ENCODE measurements at places on chromosomes 11 and 22.

- no peak for DNase-seq
Observed at GRCh38 chr11:115389790-115390189, 114.4 kb downstream of the CADM1 start.

GRCh38 chr11:130522284-130522961 lies 74.0 kb downstream of the ADAMTS15 start:
- peak; percentile 44 for DNase-seq

- no peak for DNase-seq
Observed at GRCh38 chr11:91129596-91129995, 906.7 kb upstream of the CHORDC1 start.

DNA sequence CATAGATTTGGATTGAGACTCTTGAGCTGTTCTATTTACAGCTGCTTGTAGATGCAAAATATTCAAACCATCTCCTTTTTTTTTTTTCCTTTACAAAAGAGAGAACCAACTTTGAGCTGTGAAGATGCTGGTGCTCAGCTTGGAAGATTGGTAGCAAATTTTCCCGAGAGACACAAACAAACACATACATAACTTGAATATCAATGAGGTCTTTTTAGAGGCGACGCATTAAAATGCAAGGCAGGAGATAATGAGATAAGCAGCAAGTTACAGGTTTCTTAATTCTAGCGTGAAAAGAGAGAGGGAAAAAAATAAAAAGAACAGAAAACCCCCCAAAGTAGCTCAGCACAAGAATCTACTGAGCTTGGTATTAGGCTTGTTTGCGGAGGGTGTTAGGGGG lies 247.0 kb upstream of the SORL1-AS1 start:
- DNase-seq: no peak

- no peak for DNase-seq
Observed at GRCh38 chr11:77035580-77035979, 1.4 kb downstream of the B3GNT6 start.

DNA sequence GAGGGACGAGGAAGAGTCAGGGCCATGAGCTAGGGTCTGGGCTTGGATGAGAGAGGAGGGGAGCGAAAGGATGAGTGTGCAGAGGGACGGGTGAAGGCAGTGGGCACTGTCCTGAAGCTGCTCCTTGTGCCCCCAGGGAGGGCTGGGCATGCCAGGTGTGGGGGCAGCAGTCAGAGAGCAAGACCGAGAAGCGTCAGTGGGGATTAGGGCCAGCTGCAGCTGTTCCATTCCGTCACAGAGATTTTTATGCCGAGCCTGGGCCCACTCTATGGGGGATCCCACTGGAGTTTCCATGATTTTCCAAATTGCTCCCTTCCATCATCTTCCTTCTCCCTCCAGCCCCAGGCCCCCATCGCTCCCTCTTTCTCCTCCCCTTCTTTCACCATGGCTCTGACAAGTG lies 93.2 kb downstream of the NECTIN1 start:
- DNase-seq: no peak

GRCh38 chr11:29293825-29294224 lies 723.0 kb downstream of the KCNA4 start:
- no peak for DNase-seq

- DNase-seq: no peak
Observed at GRCh38 chr11:81135570-81135969, 1598.1 kb downstream of the FAM181B start.

- no peak for DNase-seq
Observed at GRCh38 chr11:115122274-115122673, 381.9 kb downstream of the CADM1 start.

DNA sequence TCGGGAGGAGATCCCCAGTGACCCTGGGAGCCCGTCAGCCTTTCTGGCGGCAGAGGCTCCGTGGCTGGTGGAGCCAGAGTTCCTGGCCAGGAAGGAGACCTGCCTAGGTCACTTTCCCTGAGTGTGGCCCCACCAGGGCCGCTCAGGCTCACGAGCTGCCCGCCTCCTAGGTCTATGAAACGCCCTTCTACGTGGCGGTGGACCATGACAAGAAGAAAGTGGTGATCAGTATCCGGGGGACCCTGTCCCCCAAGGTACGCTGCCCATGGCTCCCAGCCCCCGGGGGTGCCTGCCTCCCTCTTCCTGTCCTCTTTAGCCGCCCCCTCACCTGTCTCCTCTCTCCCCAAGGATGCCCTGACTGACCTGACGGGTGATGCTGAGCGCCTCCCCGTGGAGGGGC lies 17.0 kb upstream of the MYRF start:
- no peak for DNase-seq

DNA sequence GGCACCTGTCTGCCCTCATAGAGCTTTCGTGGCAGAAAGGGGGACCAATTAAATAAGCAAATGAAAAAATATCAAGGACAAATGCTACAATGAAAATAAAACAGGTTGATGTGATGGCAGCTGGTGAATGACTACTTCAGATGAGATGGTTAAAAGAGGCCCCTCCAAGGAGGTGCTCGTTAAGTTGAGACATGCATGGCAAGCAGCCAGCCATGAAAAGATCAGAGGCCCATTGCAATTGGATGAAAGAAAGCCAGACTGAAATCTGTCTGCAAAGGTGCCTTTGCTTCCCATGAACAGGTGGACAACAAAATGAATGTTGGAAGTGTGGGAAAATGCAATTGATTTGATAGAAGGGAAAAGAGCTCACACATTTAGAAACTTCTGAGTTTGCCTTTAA lies 848 bp upstream of the TRPC6 start:
- DNase-seq: no peak

DNA sequence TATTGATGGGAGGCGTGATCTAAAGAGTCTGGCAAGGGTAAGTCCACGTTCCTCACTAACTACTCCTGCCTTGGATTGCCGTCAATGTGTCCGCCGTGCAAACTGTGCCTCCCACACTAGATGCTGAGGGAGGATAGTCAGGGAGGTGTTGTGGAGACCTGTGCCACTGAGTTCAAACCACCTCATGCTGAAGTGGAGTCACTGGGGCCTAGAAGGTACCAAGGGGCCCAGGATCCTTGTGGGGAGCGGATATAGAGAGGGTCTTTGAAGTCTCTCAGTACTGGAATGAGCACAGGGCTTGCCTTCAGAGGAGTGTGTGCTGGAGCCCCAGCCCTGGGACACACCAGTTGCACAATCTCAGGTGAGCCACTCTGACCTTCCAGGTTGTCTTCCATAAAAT lies 27.1 kb upstream of the TMPRSS4 start:
- no peak for DNase-seq

GRCh38 chr11:61914471-61915171 lies 2.7 kb downstream of the RAB3IL1 start:
- DNase-seq: no peak

DNA sequence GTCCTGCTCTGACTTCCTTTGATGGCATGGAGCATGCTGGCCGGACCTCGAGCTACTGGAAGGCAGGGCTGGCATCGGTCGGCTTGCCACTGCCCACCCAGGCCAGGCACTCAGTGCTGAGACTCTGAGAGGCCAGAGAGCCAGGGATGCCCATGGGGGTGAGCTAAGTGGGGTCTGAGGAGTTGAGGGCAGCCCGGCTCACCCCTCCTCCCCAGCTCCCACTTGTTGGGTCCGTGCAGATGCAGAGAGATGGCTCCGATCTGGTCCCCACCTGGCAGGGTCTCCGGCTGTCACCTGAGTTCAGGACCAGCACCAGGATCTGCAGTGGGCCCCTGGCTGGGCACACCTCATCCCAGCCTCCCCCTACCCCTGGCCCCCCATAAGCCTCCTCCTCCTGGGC lies 13.3 kb downstream of the LSP1 start:
- DNase-seq: no peak

DNA sequence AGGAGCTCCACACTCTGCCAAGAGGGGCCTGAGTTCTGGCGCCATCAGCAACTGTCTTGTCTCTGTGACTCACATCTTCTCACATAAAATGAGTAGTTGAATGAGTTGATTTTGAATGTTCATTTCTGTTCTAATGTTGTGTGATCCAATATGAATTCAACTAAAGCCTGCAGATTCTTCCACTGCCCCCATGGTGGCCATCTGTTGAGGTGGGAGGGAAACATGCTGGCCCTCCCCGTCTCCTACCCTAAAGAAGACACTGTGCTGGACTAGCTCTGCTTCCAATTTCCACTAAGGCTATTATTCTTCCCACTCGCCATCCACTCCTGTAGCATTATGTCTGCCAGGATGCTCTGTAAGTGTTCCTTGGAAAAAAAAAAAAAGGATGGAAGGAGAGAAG lies 555.6 kb upstream of the LARGE1 start:
- DNase-seq: no peak

DNA sequence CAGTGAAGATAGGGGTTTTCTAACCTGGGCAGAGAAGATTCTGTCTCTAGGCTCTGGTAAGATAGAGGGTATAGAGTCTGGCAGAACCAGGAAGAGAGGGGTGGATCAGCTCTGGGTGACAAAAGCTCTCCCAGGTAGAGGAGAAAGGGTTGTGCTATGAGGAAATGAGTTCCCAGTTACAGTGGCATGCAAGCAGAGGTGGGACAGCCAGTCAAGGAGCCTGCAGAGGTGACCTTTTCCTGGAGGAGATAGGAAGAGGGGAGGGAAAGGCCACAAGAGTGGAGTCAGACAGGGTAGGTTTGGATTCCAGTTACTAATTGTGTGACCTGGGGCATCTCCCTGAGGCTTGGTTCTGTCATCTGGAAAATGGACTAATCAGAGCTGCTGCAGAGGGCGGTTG lies 3.4 kb upstream of the CAPN5 start:
- DNase-seq: no peak

DNA sequence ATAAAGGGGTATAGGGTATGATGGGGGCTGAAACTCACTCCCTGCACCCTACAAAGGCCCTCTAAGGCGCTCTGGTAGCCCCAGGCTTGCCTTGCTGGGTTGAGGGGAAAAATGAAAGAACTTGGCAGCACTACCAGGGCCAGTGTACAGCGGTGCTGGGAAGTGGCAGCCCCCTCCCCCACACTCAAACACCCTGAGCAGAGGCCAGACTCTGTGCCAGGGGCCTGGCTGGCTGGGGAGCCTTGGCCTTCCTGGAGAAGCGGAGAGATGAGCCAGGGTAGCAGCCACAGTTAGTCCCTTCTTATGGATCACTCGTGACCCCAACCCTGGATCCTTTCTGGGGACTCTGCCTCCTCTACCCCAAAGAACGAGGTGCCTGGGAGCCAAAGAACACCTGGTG lies 2.7 kb downstream of the TMEM134 start:
- no peak for DNase-seq

- no peak for DNase-seq
Observed at GRCh38 chr11:102416976-102417375, 35.6 kb downstream of the TMEM123 start.

GRCh38 chr11:2987881-2988861 lies 4.0 kb downstream of the NAP1L4 start:
- no peak for DNase-seq

- DNase-seq: peak; percentile 81
Observed at GRCh38 chr11:103035791-103036434, 56.0 kb downstream of the DCUN1D5 start.

- no peak for DNase-seq
Observed at GRCh38 chr11:62954478-62954877, 30.3 kb downstream of the SLC22A6 start.

GRCh38 chr11:75479597-75480145 lies 46.1 kb downstream of the GDPD5 start:
- no peak for DNase-seq

- DNase-seq: peak; percentile 49
Observed at GRCh38 chr22:28594797-28595462, 84.7 kb downstream of the TTC28 start.

GRCh38 chr11:97570636-97571035 lies 1180.8 kb downstream of the JRKL start:
- no peak for DNase-seq

GRCh38 chr11:36456156-36456555 lies 53.9 kb downstream of the TRAF6 start:
- peak; percentile 42 for DNase-seq

- no peak for DNase-seq
Observed at GRCh38 chr11:90134478-90135003, at the start of gene NAALAD2. Gene NAALAD2 (plus strand): TSS chr11:90134663. CDS start chr11:90134759, 96 bp downstream.

GRCh38 chr11:2858995-2859698 lies 26.4 kb downstream of the CDKN1C start:
- no peak for DNase-seq

DNA sequence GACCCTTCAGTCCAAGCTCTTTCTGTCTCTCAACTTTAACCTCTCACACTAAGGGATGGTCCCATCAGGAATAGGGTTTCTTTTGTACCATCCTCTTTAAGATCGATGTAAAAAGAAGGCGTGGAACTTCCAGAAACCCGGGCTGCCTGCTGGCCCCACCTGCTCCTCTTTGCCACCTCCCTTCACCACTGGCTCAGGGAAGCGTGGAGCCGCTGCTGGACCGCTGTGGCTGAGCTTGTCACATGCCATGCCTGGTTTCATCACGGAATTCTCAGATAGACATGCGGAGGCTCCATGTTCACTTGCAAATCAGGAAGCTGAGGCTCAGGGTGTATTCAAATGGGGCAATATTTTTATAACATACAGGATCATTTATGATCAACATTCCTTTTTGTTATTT lies 399.7 kb downstream of the BRD1 start:
- no peak for DNase-seq

DNA sequence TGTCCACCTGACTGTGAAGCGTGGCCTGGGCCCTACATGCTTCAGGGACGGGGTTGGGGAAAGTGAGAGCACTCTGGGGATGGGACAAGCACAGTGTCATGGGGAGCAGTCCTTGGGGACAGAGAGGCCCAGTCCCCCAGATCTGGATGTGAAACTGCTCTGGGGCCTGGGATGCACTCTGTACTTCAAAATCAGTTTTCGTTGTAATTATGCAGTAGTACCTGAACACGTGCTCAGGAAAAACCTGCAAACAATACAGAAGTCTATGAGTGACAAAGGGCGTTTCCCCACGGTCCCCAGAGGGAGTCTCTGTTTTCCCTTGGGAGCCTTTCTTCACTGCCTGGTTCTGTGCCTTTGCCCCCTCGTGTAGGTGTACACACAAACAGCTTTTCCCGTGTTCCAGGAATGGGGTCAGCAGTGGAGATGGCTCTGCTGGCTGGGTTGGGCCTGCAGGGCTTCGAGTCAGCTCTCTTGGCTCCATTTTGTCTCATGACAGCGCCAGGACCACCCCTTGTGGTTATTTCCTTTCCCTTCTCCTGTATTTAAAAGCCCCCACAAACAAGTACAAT lies 5.2 kb upstream of the TNFRSF13C start:
- DNase-seq: no peak

DNA sequence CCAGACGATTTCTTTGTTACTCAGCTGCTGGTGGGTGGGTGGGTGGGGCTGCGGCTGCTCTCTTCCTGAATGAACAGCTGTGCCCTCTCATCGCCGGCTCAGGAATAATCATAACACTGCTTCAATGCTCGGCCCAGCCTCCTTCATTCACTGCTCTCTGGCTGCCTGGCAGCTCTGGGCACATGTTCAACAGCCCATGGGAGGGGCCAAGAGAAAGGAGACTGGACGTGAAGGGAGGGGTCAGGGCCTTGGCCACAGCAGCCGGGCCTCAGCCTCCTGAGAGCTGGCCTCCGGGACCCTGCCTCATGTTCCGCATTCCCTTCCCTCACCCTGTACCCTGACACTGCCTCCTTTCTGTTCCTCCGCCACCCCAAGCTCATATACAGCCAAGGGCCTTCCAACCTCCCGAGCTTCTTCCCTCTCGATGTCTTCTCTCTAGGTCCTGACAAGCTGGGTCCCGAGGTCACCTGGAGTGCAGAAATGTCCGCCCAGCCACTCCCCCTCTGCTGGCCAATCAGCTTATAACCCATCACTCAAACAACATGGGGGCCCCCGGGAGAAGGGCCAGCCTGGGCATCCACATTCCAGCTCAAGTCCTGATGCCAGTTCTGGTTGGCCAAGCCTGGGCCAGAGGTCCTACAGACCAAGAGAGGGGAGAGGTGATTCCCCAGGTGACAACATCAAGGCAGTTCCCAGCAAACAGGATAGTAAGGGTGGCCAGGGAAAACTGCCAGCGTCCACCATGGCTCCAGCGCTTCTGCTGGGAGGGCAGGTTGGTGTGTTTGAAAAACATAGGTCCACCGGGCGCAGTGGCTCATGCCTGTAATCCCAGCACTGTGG lies 3.2 kb upstream of the CSDC2 start:
- peak; percentile 51 for DNase-seq
